M059J (cell line): ENCODE measurements at places on chromosomes 1 and 21. TPM values are rescaled to one million over a fixed set of nuclear protein-coding genes. Genes with fewer than 3 reads are reported as not detected.

GRCh38 chr21:16312321-16312720 is 582.5 kb downstream of the USP25 start:
- no peak for DNase-seq

DNA sequence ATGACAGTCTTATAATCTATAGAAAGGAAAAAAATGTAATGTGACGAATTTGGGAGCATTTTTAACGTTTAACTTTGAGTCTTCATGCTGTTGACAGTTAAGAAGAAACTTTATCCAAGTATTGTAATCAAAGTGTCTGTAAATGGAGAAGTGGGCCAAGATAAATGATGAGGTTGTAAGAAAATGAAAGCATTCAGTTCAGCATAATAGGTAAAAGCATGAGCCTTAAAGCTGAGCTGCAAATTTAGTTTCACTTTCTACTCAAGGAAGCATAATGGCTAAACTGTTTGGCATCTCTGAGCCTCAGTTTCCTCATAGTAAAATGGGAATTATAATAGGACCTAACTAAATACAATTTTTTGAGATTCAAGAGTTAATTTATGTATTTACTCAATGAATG is 1554.8 kb downstream of the KCNT2 start:
- DNase-seq, result peak; percentile 24

DNA sequence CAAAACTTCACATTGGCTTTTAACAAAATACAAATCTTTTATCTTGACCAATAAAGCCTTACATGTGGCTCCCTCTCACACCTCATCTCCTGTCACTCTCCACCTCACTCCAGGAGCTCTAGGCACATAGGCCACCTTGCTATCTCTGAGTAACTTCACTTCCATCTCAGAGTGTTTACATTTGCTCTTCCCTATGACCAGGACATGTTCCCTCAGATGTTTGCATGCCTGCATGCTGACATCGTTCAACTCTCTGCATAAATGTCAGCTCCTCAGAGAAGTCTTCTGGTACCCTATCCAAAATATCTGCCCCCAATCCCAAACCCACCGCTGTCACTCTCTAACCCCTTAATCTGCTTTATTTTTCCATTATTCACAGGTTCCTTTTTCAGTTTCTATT is 110.9 kb downstream of the TOMM20 start:
- DNase-seq, result peak; percentile 47

DNA sequence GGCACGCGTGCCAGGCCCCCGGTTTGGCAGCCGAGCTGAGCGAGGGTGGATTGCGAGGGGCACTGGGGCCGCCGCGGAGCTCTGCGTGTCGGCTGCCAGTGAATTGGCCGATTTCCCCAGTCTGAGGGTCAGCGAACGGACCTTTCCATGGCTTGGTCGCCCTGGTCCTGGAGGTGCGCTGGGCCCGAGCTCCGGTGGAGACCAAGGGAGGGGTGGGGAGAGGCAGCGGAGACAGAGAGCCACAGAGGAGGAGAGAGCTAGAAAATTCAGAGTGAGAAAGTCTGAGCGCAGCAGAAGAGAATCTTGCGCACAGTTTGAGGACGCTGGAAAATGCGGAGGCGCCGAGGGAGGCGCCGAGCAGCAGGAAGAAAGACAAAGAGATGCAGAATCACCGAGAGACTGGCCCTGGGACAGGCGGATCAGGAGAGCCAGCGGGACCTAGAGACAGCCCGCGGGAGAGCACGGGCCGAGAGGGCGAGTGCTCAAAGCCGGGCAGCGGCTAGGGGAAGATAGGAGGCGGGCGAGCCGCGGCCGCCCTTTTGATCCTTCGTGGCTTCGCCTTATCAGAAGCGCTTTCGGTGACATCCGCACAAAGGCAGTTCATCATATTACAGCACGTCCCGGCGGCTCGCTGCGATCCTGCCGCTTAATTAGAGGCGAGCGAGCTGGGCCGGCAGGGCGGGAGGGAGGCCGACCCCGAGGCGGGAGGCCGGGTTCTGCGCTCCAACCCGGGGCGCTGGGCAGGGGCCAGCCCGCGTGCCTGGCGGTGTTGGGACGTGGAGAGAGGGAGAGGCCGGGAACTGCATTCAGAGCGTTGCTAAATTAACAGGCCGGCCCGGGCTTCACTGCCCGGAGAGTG is 12.7 kb downstream of the PAX7 start:
- DNase-seq, result peak; percentile 29

DNA sequence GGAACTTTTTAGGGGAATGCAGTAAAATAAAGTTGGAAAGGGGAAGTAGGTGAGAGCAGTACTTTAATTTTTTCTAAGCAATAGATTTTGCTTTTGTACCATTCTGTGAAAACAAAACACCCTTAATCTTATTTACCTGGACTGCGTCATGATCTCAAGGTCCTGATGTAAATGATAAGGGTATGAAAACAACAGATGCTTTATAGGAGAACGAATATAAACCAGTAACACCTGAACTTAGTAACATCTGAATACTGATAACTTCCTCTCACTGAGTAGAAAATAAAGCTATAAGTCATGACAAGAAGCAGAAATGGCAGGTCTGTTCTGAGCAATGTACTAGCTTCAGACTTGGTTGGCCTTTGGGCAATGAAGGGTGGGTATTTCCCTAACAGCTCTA is 77.7 kb downstream of the GDAP2 start:
- no peak for DNase-seq

GRCh38 chr1:206535853-206536188 is 28.5 kb downstream of the RASSF5 start:
- DNase-seq, result no peak

GRCh38 chr1:38340409-38340808 is 293.8 kb upstream of the POU3F1 start:
- no peak for DNase-seq

The DMRTA2 gene
- total RNA-seq, result 0.32 and 1.4 TPM in 2 replicates
